Esophagus muscularis mucosa (tissue), 4 donors: ENCODE measurements at places on chromosomes 6 and 20. TPM values are rescaled to one million over a fixed set of nuclear protein-coding genes. Genes with fewer than 3 reads are reported as not detected.

PXT1 gene
- total RNA-seq = not detected

STMND1 gene
- total RNA-seq = not detected

TINAG gene
- total RNA-seq = not detected

BTN1A1 gene
- total RNA-seq = not detected

STX11 gene
- total RNA-seq = 3.3 TPM

TP53TG5 gene
- total RNA-seq = 2.1 TPM
